ENCODE measurements at places on chromosomes 1 and 21.
A peak's percentile ranks its signal among the peaks of the same experiment; 100 is the strongest.

DNA sequence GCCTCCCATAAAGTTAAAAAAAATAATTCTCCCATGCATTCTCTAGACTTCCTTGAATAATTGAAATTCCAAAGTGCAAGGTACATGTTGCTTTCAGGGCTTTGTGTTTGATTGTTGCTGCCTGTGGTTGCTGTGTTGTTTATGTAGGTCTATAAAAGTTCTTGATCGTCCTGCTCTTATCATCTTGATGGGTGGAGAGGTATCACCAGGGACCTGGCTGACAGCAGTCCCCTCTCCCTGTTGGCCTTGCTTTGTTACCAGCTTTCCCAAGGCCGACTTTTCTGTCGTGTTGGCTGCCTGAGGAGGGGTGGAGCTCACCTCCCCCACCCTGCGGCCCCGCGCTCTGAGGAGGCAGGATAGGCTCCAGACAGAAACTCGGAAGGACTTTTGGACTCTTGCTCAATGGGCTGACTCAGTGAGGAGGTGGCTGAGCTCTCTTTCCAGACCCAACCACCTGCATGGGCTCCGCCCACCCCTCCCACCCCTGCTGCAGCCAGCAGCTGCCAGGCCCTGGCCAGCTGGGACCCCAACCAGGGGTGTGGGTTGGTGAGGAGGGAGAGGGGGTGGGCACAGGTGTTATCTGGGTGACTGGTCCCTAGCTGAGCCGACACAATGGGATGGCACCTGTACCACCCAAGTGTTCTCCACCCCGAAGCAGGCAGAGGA lies 2.0 kb downstream of the INAVA start:
- peak; percentile 97 for DNase-seq

DNA sequence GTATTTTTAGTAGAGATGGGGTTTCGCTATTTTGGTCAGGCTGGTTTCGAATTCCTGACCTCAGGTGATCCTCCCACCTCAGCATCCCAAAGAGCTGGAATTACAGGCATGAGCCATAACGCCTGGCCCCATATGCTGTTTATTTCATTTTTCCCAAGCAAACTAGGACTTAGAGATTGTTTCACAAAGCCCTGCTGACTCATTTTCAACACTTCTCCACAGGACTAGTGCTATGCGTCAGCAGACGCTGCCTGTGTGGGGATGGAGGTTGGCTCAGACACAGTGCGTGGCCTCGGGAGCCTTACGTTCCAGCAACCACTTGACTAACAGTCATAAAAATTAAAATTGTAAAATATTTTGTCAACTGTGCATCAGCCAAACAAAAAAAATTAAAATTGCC lies 22.7 kb downstream of the PKNOX1 start:
- peak; percentile 60 for DNase-seq

DNA sequence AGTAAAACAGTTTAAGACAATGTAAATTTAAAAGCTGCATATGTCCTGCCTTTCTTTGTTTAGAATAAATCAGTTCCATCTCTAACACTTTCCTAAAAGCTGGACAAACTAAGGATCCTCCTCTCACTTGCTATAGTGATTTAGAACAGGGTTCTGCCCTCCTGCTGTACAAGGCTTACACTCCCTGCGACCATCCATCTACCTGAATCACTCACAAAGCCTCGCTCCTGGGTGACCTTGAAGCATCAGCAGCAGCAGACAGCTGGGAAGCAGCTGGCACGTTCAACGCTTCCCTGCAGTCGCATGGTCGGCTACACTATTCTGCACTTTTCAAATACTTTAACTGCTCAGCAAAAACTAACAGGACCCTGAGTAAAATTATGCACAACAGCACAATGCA lies 128.0 kb downstream of the NTPCR start:
- no peak for DNase-seq

GRCh38 chr1:54365847-54366246 lies 40.3 kb downstream of the SSBP3 start:
- DNase-seq = no peak

DNA sequence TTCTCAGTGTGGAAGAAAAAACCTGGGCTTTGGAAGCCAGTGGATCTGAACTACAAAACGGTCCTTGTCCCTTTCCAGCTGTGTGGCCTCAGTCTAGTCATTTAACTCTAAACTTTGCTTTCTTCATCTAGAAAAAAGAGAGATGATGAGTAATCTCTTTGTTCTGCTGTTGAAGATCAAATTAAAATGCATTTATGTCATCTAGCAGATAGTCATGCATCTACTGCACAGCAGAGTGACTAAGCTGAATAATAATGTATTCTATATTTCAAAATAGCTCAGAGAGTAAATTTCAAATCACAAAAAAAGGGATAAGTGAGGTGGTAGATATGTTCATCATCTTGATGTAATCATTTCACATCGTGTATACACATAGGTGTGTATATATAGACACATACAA lies 473.2 kb downstream of the DSCAM start:
- no peak for DNase-seq

DNA sequence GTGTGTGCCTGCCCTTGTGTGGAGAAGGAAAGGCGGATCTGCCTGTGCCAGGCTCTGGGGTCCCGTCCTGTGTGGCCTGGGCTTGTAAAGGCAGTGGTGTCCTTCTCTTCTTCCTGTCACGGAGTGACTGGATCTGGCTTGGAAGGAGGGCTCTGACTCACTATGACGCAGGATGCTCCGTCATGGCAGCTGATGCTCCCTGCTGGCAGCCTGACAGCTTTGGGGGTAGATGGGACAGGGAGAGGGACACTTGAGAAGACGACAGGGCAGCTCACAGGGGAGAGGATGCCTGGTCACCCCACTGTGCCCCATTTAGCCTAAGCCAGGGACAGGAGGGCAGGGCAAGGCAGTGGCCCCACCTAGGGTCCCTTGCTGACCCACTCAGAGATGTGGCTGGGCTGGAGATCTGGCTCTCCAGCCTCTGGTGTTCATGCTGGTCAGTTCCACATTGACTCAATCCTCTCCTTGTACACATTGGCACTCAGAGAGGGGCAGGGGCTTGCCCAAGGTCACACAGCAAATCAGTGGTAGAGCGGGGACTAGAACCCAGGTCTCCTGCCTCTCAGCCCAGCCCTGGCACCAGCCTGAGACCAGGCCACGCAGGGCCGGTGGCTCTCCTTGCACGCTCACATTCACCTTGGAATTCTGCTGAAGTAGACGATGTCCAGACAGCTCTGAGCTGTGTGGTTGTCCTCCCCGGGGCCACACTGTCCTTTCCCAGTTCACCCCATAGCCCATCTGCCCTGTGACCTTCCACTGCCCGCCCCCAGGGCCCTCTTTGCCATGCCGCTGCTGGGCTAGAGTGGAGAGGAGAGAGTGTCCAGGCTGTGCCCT lies 2.8 kb upstream of the FAM131C start:
- peak; percentile 91 for DNase-seq

DNA sequence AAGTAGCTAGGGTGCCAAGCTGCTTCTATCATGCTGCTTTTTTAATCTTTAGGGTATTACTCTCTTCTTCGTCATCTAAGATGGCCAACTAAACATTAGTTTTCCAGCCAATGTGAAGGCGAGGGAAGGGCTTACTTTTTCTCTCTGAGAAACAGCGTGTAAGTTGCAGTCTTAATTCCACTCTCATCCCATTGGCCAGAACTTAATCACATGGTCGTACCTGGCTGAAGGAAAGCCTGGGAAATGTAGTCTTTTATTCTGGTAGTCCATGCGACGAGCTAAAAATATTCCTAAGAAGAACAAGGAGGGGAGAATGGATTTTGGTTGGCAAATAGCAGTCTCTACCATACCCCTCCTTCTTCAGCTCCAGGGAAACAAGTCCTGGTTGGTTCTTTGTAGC lies 21.5 kb downstream of the DNAJC6 start:
- DNase-seq = no peak

DNA sequence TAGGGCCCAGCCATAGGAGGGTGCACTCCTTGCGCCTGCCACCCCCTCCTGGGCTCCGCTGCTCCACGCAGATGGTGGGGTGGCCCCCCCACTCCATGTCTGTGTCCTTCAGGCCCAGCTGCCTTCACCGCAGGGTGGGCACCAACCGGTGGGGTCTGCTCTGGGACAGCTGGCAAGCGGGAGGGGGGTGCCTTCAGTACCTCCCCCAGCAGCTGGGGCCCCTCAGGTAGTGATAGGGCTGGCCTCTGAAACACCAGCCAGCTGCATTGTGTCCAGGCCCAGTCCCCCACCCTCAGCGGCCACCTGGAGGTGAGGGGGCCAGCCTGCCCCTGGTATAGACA lies 360 bp downstream of the GJC2 start:
- no peak for DNase-seq

Measured in Caki2 (cell line).